ENCODE measurements at places on chromosomes 5 and 9.

- H3K4me1 ChIP-seq = no peaks in the 10 kb centered on the region
- no peak overlapping the region for H3K27ac ChIP-seq
- no peak overlapping the region for H3K4me3 ChIP-seq
- H3K36me3 ChIP-seq = no peaks in the 10 kb centered on the region
- no peak for DNase-seq
- H3K27me3 ChIP-seq = no peaks in the 10 kb centered on the region
These were observed 21.0 kb upstream of the RAB14 start for GRCh38 chr9:121222524-121223171.

GRCh38 chr5:74543162-74543995, 97.1 kb downstream of the ENC1 start:
- peak overlapping the region; percentile 66 for H3K27ac ChIP-seq
- H3K36me3 ChIP-seq = no peaks in the 10 kb centered on the region
- DNase-seq = no peak

DNA sequence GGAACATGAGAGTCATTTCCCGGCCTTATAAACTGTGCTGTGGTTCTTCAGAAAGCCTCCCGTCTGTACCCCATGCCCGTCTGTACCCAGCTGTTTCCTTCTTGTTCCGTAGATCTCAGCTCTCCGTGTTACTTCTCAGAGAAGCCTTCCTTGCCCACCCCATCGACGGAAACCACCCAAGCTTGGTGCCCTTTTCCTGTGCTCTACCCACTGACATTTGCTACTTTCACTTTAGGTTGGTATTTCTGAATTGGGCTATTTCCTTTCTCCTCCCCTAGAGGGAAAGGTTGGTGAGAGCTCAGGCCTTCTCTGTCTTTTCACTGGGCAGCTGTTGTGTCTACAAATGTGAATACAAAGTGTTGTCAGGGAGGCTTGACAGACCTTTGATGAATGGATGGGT, 764.5 kb upstream of the ADAMTS16 start:
- DNase-seq = no peak
- H3K27me3 ChIP-seq = no peaks in the 10 kb centered on the region
- H3K4me3 ChIP-seq = no peak overlapping the region

DNA sequence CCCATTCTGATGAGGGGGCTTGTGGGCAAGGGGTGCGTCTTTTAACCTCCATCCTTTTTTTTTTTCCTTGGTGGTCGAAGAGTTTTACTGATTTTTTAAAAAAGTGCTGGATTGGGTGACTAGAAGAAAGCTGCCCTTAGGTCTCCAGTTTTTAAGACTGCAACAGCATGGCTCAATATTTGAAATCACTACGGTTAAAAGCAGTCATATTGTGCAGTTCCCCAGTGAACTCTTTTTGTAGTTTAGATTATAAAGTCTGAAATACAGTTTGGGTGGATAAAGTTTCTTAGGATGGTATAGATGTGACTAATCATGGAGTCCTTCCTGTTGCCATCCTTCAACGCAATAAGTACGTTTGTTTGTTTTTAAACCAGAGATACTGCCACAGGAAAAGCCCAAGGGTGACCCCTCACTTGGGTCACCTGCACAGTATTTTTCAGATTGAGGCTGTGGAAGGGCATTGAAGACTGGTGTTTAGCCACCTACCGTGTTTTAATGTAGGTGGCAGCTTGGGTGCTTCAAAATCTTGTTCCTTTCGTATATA, 520 bp upstream of the DHFR start:
- peak overlapping the region; percentile 90 for H3K4me3 ChIP-seq
- no peak for DNase-seq

GRCh38 chr5:142866563-142867275, 96.5 kb downstream of the ARHGAP26 start:
- H3K27me3 ChIP-seq = no peaks in the 10 kb centered on the region
- no peaks in the 10 kb centered on the region for H3K36me3 ChIP-seq
- no peak for DNase-seq
- H3K4me3 ChIP-seq = no peak overlapping the region
- H3K27ac ChIP-seq = no peak overlapping the region
